Skin of body (tissue), 3 donors: ENCODE measurements at places on chromosomes 12 and 14. TPM values are rescaled to one million over a fixed set of nuclear protein-coding genes. Genes with fewer than 3 reads are reported as not detected.

GRCh38 chr14:53152184-53152886 lies 788 bp downstream of the DDHD1 start:
- DNase-seq = peak; percentile 62

- no peak for DNase-seq
These were observed 2.4 kb downstream of the PRKD1 start for GRCh38 chr14:29925101-29925722.

FAM90A1 gene
- not detected for total RNA-seq

DNA sequence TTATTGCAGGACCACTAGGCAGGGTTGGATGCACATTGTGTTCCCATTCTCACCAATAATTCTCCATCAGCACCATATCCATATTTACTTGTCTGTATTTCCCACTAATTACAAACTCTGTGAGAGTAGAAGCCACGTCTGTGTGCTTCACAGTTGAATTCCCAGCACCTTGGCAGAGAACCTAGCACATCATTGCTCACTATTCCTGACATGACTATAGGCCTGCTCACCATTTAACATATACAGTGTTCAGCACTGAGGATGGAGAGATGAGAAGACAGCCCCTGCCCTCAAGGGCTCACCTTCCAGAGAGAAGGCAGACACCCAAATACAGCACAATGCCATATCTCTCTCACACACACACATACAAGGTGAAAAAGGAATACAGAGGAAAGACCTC lies 5.0 kb downstream of the DAD1 start:
- no peak for DNase-seq

ADAM20 gene
- total RNA-seq = 2.8 TPM

ATXN7L3B gene
- 26.6 TPM for total RNA-seq

GRCh38 chr12:26845984-26846383 lies 13.0 kb upstream of the ITPR2 start:
- DNase-seq = peak; percentile 75
